ENCODE measurements at places on chromosomes 11 and 22.

DNA sequence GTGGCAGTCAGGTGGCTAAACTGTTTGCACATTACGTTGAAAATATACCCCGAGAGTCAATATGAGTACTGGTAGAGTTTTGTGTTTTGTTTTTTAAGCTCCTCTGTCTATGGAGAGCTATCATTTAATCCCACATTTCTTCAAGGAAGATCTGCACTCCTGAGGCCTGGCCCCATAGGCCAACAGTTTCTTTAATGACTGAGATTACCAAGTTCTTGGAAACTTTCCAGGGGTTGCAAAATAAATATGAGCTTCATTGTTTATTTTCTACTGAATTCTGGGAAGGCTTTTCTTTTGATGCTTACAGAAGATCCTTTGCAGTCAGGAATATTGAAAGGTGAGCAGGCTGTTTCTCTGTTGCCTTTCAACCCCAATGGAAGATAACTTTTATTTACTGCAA, 452.0 kb downstream of the JRKL start:
- no peak for DNase-seq

DNA sequence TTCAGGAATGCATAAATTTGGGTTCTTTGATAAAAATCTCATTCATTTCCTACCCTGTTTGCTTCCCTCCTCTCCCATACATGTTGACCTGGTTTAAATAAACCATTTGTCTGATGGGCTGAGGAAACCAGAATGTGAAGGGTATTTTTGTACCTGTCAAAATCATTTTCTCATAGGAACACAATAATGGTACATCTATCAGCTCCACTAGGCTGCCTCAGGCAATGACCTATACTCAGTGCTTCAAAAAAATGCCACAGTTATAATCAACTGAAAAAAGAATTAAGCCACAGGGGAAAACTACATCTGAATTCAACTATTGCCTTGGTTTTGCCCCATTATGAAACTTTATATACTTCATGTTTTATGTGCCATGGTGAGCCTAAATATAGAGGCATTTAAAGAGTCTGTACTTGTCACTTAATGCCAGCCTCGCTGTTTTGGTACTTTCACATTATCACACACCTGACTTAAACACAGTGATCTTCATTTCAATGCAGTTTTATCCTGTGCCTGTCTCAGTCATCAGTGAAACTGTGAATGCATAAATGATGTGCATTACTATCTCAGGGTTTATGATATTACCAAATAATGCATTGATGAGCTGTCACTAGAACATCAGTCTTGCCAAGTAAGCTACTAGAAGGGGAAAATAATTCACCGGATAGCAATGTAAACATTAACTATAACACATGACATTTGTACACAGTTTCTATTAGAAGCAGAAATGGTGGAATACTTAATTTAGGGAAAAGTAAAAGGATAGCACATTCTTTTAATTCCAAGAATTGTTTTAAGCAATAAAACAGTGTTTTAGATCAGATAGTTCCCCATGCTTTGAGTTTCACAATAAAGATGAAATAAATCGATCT, 92.7 kb downstream of the MSANTD4 start:
- no peak for DNase-seq

- no peak for DNase-seq
Observed at GRCh38 chr11:134565343-134565891, 153.4 kb upstream of the B3GAT1 start.

DNA sequence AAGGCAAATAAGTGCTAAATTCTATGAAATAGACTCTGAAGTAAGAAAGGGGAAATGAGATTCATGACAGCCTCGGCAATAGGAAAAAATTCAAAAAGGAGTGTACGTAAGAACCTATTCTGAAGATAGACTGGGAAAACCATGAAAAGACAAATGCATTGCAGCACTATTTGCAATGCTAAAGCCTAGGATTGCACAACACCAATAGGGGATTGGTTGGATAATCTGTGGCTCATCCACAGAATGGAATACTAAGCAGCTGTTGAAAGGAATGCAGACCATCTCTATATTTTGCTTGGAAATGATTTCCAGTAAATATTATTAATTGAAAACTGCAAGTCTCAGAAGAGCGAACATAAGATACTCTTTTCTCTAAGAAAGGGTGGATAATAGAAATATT, 91.7 kb upstream of the CLMP start:
- no peak for DNase-seq

DNA sequence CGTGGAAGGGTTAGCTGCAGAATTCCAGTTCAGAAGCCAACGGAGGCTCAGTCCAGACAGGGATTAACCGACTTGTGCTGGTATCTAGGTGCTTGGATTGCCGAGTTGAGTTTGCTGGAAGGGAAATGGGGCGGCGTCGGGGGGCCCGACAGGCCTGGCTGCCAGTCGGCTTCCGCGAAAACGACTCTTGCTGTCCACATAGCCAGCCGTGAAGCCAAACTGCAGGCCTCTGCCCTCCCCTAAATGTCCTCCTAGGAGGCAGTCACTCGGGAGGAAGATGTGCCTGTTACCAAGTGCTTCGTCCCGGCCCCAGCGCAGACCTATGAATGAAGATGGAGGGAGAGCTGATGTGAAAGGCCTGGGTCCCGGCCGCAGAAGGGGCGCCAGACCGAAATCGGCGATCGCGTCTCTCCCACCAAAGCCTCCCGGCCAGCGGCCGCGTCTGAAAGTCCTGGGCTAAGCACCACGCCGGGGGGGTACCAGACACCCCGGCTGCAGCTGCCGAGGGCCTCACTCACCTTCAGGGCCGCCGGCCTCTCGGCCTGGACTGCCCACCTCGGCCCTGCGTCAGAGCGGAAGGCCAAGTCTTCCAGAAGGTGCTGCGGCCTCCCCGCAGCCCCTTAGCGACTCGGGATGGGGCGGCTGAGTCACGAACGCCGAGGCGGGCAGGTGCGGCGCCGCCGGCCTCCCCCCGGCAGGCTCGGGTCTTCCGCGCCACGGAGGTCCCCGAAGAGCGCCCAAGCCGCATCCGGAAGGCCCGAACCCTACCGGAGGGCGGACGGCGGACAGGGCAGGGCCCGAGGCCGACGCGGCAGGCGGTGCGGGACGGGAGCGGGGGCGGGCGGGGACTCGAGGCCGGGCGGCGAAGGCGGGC, 7.5 kb downstream of the DPAGT1 start:
- peak; percentile 36 for DNase-seq

- DNase-seq = no peak
Observed at GRCh38 chr11:75872887-75873416, 57.9 kb downstream of the UVRAG start.

DNA sequence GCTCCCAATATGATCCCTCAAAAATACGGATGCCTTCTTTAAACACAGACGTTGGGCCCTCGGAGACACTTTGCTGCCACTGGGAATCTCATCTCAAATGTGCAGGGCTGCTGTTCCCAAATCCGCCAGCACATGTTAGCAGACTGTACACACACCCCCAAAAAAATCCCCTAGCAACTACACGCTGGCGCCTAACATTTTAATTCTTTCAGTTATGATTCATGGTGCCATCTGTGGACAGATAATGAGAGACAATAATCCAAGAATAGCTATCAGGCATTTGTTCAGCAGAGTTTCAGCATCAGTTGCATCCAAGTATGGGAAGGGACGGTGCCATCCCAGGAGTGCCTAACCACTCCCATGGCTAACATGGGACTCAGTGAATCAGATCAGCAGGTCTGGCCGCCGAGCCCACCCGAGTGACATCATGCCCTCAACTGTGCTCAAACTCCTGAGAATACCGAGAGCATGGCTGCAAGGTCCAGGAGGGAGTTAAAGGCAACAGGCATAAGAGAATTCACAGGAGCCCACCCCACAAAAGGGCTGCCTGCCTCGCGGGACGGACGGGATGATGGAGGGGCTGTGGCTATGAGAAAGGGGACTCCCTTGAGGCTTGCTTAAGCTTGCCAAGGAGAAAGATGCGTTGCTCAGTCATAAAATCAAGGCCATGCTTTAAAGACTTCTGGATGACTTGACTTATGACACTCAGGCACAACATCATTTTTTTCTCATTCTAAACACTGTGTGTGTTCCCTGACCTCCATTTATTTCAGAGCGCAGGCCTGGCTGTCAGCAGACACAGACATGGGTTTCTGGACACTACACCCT, 337.0 kb downstream of the SHANK2 start:
- DNase-seq = no peak

GRCh38 chr22:46594947-46595298, 25.3 kb upstream of the GRAMD4 start:
- DNase-seq = no peak

GRCh38 chr11:119378851-119379465, 2.5 kb downstream of the USP2 start:
- DNase-seq = no peak

DNA sequence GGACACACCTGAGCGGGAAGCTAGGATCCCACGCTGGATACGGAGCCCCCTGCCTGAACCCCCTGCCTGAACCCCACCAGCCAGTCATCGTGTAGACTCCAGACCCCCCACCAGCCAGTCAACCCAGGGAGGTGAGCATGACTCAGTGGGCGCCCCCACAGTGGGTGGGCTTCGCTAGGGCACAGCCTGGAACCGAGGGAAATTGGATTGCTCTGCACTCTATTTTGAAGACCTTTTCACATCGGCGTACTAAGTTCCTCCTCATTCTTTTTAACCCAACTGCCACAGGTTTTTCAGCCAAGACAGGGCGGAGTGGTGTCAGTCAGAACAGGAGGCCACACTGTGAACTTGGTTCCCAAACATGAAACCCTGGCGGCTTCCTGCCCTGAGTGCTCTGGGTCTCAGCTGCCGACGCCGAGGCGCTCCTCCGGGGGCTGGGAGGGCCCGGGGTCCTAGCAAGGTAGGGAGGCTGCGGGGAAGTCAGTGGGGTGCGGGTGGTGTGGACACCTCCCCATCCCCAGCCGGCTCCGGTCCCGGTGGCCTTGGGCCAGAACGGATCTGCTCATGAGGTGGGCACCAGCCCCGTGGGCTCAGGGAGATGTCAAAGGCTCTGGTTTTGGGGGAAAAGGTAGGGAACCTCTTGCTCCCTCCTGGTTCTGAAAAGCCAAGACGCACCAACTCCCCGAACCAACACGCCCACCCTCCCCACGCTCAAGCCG, 57.0 kb downstream of the BRD1 start:
- no peak for DNase-seq

All from naive B cell (primary cell).